DMS53 (cell line): ENCODE measurements at places on chromosomes 5 and 9.
A peak's percentile ranks its signal among the peaks of the same experiment; 100 is the strongest.

GRCh38 chr5:11046160-11046559 is 285.1 kb upstream of the DAP start:
- peak; percentile 10 for DNase-seq

GRCh38 chr5:55994495-55994997 is at the start of gene IL6ST:
Gene IL6ST (minus strand): TSS chr5:55994963. CDS start chr5:55976278, 18,685 bp downstream.
- peak; percentile 84 for DNase-seq

DNA sequence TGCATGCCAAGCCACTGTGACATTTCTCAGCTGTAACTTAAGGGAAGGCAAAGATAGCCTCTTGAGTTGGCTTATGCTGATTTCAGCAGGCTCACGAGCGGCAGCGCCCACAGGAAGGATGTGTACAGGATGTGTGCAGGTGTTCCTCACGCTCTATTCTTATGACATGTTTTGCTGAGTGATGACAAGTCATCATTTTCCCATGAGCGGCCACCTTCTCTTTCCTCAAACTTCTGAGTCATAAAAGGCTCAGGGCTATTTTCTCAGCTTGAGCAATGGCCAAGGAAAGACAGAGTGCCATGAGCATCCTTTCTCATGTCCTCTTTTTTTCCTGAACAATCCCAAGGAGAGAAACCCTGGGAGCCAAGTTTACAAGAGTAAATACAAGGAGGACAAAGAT is 365.9 kb downstream of the PLK2 start:
- peak; percentile 19 for DNase-seq

DNA sequence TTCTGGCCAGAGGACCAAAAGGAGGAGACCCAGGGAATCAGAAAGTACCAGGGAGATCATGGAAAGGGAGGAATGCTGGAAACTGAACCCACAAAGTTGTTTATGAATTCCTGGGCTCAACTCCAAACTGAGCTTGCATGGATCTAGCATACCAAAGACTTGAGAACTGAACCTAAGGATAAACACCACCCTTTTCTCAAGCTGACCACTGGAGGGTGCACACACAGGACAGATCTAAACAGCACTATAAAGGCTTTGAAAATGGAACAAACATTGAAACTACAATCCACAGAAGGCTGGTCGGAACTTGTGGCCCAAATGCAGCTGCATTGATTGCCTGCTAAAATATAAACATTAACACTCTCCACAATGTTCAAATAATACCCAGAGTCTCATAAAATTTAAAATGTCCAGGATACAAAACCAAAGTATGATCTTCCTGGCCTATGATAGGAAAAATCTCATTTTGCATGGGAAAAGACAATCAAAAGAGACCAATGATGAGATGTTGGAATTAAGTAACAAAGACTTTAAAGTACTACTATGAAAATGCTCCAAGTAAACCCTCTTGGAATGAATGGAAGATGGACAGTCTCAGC is 15.6 kb upstream of the IRF1 start:
- DNase-seq: peak; percentile 66

DNA sequence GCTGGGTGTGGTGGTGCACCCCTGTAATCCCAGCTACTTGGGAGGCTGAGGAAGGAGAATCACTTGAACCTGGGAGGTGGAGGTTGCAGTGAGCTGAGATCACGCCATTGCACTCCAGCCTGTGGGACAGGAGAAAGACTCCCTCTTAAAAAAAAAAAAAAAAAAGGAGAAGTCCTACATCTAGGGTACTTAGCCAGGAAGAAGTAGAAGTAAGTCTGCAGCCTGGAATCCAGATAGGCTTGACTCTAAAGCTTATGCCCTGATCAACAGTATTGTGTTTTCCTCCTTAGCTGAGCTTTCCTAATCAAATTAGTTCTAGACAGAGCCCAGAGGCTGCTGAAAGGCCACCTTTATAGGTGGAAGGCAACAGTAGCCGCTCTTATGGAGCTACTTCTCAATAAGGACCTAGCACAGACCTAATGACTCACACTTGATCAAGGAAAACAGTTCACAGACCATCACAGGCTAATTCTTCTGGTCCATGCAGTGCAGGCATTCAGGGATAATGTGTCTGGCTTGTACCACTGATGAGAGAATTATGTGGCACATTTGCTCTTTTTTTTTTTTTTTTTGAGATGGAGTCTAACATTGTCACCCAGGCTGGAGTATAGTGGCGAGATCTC is 105.5 kb upstream of the KLF4 start:
- DNase-seq: peak; percentile 6

GRCh38 chr5:7471710-7472109 is 75.8 kb downstream of the ADCY2 start:
- no peak for DNase-seq

GRCh38 chr9:10479172-10479571 is 133.6 kb downstream of the PTPRD start:
- DNase-seq: peak; percentile 27

DNA sequence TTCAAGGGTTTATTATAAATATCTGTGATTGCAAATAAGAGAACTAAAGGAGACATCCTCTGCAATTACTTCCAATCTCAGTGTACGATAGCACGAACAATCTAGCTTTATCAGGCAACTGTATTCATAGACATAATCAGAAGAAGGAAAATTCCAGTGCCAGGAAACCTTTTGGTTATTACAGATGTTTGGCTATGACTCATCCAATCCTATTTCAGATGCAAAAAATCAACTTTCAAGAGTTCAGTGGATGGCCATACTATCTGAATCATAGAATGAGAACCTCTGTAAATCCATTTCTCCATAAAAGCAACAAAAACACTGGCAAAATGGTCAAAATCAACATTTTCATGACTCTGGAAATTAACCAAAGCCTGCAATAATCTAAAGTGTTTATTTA is 37.9 kb downstream of the GAS1 start:
- no peak for DNase-seq

DNA sequence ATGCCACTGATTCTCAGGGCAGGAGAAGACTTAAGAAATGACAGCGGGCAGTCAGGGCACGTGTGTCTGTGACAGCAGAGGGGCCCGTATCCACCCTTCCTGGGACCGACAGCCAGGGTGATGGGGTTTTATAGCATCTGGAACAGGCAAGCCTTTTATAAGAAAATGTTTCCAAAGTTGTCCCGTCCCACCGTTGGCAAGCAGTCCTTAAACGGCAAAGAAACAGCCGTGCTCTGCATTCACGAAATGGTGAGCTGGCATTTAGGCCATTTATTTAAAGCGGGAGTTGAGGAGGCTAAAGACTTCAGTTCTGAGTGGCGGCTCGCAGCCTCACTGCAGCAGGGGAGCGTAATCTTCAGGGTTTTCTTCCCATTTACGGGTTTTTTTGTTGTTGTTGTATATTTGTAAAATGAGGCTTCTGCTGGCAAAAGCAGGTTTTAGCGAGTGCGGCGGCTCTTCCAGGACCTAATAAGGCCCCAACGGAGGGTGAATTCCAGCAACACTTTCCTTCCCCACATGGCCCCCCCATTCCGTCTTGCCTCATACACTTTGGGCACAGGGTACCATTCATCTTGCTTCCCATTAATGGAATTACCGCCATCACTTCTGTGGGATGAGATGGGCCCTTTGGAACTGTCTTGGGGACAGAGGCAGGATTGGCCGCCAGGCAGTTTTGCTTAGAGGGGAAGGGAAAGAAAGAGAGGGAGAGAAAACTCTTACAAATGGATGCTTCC is 15.8 kb downstream of the NEK6 start:
- no peak for DNase-seq

DNA sequence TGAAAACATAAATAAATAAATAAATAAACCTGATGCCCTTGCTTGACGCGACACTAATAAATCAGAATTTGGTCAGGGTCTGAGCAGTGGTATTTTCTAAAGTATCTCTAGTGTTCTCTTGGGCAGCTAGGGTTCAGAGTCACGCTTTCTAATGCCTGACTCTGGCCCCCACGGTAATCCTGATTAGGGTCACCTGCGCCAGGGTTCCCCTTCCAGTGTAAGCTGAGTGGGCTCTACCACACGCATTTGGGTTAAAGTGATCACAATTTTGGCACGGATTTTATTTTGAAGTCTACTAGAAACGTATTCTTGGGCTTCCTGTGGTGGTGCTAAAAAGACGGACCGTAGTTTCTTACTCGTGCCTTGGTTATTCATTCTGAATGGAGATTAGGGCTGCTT is 651 bp downstream of the TTC1 start:
- no peak for DNase-seq

GRCh38 chr5:17455942-17456341 is 42.1 kb upstream of the TAF11L2 start:
- DNase-seq: no peak

- no peak for DNase-seq
Measured at GRCh38 chr5:125660231-125660895, 762.8 kb upstream of the GRAMD2B start.

DNA sequence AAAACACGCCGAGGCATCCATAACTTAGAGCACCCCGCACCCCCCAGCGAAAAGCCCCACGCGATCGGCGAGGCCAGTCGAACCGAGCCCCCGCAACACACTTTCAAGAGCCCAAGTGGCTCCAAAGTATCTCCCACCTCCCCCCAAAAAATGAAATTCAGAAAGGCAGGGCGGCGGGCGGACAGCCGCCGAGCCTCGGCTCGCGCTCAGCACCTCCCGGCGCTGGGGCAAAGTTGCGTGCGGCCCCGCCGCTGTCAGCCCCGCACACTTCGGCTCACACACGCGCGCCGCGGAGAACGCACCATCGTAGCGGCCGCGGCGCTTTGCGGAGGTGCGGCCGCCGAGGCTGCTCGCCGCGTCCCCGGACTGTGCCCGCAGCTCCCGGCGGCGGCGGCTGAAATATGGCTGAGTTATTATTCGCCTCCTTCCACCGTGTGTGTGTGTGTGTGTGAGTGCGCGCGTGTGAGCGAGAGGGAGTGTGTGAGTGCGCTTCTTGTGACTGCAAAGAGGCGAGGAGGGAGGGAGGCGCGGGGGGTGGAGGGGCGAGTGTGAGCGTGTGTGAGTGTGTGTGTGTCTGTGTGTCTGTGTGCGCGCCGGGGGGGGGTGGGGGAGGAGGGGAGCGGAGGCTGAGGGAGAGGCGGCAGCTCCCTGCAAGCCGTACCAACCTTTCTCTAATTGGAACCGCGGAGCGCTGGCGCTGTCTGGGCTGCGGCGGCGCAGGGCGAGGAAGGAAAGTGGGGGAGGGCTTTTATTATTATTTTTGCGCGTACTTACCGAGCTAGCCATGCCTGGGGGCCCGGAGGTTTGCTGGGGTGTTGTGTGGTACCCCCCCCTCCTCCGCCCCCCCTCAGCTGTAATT is 599 bp downstream of the MLLT3 start:
- DNase-seq: peak; percentile 84

DNA sequence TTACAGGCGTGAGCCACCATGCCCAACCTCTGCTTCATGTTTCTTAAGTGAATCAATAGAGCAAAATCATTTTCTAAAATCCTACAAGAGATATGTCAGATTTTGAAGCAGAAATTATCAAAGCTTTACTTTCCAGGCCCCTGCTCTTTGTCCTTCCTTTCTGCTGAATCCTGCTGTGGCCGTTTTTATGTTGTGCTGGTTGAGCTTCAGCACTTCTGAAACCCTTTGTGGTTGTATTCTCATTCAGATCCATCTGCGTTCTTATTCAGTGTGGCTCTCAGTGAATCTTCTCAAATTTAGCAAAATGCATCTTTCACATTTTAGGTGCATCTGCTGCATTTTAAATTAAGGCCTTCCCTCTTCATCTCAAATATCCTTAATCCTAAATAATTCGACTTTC is 26.0 kb downstream of the JMY start:
- DNase-seq: no peak

GRCh38 chr9:81431641-81432040 is 257.7 kb downstream of the TLE1 start:
- peak; percentile 34 for DNase-seq

DNA sequence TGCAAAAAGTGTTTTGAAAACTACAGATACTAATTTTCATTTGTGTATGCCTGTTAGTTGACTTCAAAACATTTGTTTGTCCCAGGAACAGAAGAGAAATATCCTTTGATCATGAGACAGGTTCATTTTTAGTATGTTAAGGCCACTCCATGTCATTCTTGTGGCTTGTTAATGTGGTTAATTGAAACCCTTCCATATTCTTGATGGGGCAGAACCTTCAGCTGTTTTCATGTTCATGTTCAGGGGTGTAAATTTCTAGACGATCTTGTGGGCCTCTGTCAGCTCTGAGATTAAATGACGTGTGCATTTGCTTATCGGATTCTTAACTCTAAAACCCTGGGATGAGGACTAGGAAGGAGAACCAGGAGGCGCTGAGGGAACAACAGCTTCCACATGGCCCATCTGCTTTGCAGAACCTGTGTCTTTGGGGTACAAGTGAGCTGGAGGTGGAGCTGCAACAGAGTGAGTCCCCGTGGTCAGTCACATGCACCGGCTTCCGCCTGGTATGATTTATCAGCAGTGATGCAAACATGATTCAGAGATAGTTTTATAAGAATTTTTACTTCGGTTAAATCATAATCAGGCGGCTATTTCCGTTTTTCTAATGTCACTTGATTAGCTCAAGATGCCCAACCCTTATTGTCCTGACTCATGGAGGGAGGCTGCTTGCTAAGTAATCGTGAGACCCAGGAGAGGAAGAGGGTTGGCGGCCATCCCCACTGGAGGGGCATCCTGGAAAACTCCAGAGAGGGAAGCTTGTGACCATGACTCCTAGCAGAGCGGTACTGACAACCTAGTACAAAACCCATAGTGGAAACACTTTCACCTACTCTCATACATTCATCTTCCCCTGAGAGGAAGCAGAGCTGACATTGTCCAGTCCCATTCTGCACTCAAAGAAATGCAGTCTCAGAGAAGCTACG is 138.4 kb downstream of the C9orf152 start:
- DNase-seq: no peak

DNA sequence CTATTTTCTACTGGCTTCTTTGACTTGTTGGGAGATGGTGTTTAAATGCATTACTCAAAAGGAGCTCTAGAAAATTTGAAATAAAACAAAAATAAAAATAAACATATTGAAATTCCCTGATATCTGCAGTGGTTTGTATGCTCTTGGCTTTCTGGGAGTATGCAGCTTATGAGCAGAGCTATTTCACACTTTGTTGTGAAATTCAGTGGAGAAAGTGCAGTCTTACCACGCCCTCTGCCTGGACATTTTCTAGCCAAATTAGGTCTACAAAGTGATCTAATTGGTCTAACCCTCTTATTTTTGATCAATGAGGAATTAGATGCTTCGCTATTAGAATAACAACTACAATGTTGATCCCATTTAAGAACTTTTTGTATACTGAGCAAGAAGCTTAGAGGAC is 66.8 kb downstream of the INSYN2B start:
- no peak for DNase-seq

- no peak for DNase-seq
Measured at GRCh38 chr5:148855249-148856008, 29.0 kb downstream of the ADRB2 start.

DNA sequence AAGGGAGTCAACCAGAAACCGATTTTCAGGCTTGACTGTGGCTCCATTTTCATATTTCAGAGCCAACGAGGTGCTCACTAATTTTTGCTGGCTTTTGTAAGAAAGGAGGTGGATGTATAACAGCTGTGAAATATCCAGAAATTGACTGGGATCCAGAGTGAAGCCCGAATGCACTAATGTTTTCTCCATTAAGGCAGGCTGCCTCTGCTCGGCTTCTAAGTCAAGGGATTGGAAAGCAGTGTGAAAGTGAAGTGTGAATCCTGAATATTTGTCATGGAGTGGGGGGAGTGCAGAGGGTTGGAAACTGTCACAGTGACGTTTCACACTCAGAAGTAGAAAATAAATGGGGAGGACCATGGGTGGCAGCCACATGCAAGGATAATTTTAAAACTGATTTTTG is 237.4 kb downstream of the GOLPH3 start:
- DNase-seq: no peak
